ENCODE measurements at places on chromosomes 6 and 20.

DNA sequence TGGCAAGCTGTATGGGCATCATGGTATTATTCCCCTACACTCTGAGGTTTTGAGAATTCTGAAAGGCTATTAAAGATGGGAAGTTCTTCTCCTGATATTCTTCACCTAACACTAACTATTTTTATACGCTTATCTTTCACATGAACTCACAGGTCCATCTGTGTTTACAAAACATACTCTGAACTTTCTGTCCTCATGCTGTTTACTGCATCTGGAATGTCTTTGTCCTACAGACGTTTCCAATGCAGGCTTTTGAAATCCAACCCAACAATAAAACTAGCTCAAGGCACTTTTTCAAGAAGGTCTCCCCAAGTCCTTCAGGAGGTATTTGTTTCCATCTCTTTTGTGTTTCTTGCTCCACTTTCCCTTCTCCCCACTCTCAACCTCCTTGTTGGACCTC lies 60.5 kb upstream of the MLIP start:
- no peak for DNase-seq

GRCh38 chr20:50968289-50968688 lies 9.7 kb downstream of the MOCS3 start:
- no peak for DNase-seq

GRCh38 chr6:91660893-91661292 lies 1074.0 kb upstream of the MAP3K7 start:
- DNase-seq, result no peak

- no peak for DNase-seq
These were observed 86.7 kb upstream of the SYNDIG1 start for GRCh38 chr20:24382743-24383142.

GRCh38 chr6:149316740-149317643 lies 520 bp upstream of the TAB2 start:
- peak; percentile 79 for DNase-seq

DNA sequence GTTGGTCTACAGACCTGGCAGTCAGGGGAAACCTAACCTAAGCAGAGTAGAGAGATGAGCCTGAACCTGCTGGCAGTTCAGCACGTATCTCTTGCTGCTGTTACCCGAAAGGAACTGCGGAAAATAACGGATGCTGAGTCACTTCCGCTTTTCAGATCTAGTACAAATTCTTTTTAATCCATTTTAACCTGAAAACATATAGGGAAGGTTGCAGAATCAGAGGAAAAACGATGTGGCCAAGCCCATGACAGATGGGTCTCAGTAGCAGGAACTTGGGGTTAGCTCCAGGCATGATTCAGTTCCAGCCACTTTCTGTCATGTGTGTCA lies 351.9 kb upstream of the PRND start:
- DNase-seq, result no peak

GRCh38 chr6:114346451-114346850 lies 3.6 kb upstream of the HS3ST5 start:
- no peak for DNase-seq

DNA sequence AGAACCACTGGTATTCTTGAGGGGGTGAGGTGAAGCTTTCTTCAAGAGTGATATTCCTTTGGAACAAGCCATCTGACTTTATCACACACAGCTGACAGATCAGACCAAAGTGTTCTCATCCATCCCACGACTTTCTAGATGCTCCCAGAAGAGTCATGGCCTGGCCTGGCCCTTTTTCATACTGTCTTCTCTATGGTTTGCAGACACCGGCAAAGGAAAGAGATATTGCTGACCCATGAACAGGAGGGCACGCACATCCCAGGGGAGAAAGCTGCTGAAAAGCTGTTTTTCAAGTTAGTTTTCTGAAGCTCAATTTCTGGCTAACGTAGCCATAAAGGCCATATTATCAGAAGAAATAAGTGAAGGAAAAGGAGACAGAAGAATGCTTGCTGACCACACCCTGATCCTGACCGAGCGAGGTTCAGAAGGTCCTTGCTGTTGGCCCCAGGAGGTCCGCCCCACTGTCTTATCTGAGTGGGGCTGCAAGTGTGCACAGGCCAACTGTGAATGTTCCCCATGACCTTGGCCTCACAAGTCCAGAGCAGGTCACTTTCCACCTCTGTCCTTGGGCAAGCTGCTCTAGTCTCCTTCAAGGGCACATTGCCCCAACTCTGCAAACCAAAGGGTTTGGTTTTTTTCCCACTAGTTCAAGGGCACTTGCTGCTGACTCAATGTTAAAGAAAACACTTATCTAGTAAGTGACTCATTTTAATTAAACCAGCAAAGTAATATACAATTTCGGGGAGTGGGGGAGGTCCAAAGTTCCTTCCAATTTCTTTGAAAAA lies 2.0 kb downstream of the ACSS1 start:
- DNase-seq, result no peak

GRCh38 chr6:106473812-106474211 lies 113.3 kb downstream of the CRYBG1 start:
- DNase-seq, result no peak

DNA sequence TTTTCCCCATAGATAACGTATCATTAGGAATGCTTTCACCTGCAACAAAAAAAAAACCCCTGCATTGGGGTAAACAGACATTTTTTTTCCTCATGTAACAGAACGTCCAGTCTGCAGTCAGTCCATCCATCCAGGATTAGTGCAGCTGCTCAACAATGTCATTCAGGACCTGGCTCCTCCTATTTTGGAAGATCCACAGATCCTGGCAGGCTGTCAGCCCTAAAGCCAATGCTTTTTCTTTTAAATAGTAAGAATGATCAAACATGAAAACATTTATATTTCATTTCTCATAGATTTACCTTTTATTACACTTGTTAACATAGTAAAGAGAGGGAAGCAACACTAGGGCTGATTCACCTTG lies 116.5 kb upstream of the CCDC28A start:
- no peak for DNase-seq

DNA sequence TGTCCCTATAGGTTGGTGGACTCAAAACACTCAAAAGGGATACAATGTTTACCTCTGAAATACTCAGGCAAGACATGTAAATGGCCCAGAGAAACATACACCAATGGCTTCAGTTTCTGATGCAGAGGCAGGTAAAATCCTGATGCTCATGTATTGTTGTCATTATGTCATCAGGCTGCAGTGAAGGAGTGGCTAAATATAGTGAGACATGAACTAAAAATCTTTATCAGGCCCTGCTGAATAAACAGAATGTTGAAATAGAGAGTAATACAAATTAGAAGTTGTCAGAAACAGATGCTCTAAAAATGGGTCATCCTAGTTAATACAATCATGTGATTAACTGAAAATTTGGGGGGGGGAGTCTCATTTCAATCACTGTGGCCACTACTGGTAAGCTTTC lies 20.4 kb downstream of the PTPRK start:
- no peak for DNase-seq

DNA sequence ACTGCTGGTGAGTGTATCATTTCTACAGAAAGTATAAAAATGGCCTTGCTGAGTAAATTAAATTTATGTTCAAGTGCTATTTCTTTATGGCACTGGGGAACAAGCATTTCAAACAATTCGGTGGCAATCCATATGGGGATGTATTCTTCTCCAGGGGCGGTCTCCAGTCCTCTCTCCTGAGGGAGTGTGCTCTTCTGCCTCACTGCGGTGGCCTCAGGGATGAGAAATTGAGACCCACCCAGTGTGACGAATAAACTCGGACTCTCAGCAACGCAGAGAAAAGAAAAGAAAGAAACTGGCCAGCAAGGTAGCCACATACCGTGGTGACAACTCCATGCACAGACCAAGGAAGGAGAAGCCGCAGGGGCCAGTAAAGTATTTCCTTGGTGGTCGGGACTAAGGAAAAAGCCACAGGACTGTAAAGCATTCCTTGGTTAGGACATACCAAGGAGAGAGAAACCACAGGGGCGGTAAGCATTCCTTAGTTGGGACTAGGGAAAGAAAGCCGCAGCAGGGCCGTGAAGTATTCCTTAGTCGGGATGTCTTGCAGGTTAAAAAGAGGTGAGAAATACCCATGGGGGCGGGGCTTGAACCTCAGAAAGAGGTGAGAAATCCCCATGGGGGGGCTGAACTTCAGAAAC lies 13.6 kb upstream of the GOPC start:
- DNase-seq, result no peak

DNA sequence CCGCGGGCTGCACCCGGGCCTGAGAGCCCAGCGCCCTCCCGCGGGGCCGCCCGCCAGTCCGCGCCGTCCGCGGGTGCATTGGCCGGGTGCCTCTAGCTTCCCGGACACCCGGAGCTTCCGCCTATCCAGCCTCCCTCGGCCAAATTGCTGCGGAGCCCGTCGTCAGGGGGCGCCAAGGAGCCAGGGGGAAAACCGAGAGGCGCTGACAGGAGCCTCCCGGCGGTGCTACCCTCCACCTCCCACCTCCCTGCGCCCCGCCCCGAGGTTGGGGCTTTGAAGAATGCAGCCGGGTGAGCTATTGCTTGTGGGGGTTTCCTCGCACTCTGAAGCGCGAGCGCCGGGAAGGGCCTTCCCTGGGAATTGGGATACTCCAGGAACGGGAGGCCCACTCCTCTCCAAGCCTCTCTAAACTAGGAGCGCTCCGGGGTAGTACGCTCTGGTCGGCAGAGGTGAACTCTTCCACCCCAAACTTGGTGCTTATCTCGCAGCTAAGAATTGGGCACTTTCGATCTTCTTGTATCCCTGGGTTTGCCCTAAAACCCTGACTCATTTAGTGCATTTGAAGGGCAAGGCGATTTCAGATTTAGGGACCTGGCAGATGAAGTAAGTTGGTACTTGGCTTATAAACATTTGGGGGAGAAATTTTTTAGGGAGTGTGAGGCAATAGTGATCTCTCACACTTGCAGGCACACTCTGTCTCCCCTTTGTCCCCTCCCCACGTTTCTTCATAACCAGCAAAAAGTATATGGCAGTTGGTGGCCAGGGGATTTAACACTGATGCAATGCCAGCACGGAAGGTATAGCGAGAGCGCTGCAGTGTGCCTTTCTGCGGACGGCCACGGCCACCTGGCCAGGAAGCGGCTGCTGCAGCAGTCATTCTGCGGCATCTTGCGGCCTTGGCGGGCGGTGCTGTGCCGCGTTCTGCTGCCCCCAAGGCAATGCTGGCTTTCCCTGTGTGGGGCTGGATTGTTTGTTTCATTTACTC lies 556 bp downstream of the BEND6 start:
- peak; percentile 44 for DNase-seq

DNA sequence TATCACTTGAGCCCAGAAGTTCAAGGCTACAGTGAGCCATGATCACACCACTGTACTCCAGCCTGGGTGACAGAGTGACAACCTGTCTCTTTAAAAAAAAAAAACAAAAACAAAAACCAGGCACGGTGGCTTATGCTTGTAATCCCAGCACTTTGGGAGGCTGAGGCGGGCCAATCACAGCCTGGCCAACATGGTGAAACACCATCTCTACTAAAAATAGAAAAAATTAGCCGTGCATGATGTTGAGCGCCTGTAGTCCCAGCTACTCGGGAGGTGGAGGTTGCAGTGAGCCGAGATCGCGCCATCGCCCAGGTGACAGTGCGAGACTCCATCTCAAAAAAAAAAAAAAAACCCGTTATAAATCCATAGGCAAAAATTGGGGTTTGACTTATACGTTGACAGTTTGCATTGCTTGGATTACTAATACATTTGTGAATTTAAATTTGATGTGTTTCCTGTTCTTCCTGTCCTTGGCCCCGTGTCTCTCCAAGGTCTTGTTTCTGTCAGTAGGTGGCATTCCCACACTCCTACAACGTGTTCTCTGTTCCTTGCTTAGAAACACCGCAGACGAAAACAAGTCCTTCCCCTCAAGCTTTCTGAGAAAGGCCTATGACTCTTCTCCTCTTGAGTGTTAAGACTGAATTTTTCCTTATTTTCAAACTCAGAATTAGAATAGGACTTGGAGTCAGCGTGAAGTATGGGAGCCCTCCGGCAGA lies 147.0 kb downstream of the DTNBP1 start:
- DNase-seq, result no peak

DNA sequence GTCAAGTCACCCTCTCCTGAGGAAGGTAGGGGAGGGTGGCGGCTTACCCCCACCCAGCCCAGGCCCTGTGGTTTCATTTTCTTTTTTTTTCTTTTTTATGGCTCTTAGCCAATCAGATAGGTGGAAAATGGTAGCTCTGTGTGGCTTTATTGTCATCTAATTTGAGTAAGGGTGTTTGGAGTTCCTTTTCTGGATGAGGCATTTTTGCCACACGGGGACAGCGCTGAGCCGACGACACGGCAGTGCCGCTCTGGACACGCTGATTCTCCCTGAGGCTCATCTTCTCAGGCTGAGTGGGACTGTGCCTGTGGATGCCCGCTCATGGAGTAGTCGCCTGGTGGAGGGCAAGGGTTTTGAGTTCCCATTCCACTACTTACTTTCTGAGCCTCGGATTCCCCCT lies 37.6 kb upstream of the ANGPT4 start:
- DNase-seq, result no peak

GRCh38 chr20:45183084-45183483 lies 8.4 kb downstream of the PI3 start:
- no peak for DNase-seq

DNA sequence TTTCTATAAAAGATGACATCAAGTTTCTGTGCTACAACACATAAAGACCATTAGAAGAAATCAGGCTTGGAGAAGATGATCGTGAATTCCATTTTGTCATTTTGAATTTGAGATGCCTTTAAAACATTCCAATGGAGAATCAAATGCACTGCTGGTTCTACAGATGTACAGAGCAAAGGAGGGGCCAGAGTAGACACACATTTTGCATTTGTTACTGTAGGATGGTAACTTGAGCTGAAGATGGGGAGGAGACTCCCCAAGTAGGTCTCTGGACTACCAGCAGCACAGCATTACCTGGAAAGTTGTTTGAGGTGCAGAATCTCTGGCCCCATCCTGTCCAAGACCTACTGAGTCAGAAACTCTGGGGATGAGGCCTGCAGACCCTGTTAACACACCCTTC lies 121.6 kb upstream of the RALGAPA2 start:
- no peak for DNase-seq

DNA sequence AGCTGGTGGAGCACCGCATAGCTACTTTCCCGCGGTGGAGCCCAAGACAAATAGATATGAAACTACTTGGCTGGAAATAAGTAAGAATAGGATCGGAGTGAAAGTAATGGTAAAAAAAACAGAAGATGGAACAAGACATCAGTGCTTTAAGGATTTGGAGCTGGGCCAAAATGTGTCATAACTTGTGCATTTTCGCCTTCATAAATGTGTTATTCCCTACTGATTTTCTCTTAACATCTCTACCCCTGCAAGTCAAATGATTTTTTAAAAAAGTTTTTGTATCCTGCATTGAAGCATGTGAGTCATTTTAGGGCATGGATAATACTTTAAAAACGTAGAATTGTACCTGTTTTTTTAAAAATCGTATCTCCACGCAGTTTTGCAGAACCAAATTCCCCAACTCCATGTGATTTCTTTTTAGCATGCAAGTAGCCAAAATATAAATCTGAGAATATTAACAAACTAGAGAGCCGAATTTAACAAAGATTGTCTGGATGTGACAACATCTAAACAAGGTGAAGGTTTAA lies 882 bp upstream of the FAM184A start:
- DNase-seq, result no peak

- no peak for DNase-seq
These were observed 22.3 kb downstream of the ELOVL5 start for GRCh38 chr6:53326372-53327016.
